ENCODE measurements at places on chromosomes 4 and X.
A peak's percentile ranks its signal among the peaks of the same experiment; 100 is the strongest.

GRCh38 chr4:176949029-176949428 is 156.3 kb upstream of the VEGFC start:
- DNase-seq, result peak; percentile 76

DNA sequence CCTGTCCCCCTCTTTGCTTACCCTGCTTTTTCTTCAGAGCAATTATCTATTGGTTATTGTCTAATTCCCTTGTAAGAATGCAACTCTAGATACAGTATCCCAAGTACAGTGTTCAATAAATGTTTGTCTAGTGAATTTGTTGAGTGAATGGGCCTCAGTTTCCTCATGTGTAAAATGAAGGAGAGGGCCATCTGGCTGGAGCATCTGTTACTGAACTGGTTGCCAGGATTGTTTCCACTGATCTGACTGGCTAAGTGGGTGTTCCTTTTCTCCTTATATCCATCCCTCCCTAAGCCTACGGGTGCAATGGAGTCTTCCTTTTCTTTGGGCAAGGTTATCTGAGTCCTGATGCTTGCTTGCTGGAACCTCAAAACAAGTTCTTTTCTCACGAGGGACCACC is 185.2 kb upstream of the RPS6KA3 start:
- DNase-seq, result no peak

- DNase-seq, result no peak
Measured at GRCh38 chrX:112056886-112057285, 25.7 kb downstream of the TRPC5 start.

DNA sequence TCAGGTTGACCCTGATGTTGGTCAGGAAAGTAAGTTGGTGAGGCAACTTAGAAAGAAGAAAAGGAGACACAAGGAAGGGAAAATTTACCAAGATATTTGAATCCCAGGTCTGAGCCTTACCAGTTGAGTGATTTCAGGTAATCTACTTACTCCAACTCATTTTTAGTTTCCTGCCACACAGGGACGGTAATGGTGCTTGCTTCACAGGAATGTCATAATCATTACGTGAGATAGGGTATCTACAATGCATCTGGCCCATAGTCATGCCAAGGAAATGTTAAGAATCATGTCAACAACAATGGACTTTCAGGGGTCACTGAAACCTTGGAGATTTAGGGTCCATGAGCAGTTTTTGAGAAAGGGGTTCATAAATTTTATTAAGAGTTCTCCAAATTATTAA is 195.4 kb upstream of the HHIP start:
- DNase-seq, result no peak

- no peak for DNase-seq
Measured at GRCh38 chrX:108285356-108285755, 152.9 kb downstream of the COL4A6 start.

- no peak for DNase-seq
Measured at GRCh38 chr4:55854129-55854528, 681 bp downstream of the EXOC1 start.

GRCh38 chrX:88584283-88584682 is 162.7 kb upstream of the CPXCR1 start:
- no peak for DNase-seq

DNA sequence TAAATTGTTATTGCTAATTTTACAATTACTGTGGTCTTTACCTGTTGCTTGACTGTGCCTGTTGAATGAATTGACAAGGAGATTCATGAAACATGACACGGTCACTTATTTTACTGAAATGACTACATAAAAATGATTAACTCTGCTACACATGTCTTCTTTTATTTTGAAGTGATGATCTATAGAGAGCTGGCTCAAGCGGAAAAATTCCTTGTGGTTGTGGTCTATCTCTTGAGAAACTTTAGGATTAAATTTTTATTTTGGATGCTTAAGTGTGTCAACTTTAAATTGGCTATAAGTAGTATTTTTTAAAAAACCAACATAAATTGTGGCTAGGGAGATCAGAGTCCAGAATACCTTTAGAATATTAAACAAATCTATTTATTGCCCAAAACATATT is 131.8 kb upstream of the PITX2 start:
- DNase-seq, result no peak

- no peak for DNase-seq
Measured at GRCh38 chrX:109710181-109710580, 22.9 kb downstream of the ACSL4 start.

Measured in HCEC 1CT (cell line).